ENCODE measurements at places on chromosomes 6 and 20.
A peak's percentile ranks its signal among the peaks of the same experiment; 100 is the strongest.

DNA sequence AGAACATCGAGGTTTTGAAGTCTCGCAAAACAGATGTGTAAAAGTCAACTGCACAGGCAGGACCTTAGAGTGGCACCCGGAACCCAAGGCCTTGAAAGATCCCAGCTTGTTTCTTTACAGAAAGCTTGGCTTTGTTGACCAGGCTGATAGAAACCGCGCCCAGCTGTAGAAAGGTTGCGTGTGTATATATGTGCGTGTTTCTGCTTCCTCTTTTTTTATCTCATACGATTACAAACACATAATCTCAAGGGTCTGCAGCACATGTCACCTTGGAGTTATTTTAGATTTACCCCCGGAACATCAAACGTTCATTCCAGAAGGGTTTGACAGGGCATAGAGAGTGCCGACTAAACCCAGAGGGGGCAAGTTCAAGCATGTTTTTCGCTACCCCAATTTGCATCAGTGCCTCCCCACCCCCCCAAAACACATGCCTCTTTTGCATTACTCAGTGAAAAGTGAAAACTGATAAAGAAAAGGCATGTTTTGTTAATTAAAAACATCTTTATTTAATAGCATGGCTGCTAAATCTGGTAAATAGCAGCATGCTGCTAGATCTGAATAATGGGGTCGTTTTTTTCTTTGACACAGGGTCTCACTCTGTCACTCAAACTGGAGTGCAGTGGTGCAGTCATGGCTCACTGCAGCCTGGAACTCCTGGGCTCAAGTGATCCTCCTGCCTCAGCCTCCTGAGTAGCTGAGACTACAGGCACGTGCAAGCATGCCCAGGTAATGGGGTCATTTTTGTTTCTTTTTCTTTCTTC is 33.2 kb upstream of the NCOA3 start:
- DNase-seq, result no peak

GRCh38 chr20:40678286-40678875 is 10.7 kb downstream of the MAFB start:
- no peak for DNase-seq

DNA sequence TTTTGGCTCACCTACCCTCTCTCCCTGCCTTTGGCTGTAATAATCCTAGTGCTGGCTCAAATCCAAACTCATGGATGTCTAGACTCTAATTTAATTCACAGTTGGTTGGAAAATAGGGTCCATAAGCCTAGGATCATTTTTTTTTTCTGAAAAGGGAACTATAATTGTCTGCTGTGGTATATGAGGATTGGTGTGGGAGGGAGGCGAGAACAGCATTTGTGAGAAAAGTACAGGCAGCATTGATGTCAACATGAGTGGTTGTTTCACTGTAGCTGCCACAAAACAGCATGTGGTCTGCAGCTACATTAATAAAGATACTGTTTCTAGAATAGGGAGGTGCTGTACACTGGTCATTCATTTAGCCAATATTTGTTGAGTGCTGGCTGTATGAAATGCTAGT is 18.6 kb upstream of the POLR1H start:
- no peak for DNase-seq

- no peak for DNase-seq
Measured at GRCh38 chr6:38088829-38089228, 269.3 kb downstream of the ZFAND3 start.

GRCh38 chr6:74834967-74835366 is 370.9 kb downstream of the COL12A1 start:
- DNase-seq, result no peak

DNA sequence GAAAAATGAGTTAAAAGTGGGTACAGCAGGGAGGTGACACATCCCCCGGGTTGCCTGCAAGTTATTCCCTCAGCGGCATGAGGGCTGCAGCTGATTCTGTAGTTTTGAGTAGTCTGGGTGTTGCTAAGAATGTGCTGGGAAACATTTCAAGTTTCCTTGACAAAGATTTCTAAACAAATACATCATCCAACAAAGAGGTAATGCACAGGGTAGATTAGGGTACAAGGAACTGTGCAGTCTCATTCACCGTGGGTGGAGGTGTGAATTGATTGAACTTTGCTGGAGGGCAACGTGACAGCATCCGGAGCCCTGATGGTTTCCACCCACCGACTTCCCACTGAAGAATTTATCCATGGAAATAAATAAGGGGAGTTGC is 21.8 kb downstream of the CASS4 start:
- DNase-seq, result no peak

DNA sequence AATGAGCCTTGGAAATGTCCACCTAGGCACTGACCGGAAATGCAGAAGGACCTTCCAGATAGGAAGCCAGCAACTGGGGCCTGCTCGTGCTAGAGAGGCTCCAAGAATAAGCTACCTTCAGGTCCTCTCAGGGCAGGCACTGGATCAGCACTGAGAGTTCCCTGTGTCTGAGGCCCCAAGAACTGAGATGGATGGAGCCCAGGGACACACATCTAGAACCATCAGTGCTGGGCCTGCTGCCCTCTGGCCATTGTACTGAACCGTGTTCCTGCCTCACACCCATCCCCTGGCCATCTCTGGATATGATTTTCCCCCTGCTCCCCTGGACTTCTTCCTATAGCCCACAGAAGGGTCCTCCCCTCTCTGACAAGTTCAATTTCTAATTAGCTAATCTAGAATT is 10.3 kb downstream of the BPIFA1 start:
- no peak for DNase-seq

DNA sequence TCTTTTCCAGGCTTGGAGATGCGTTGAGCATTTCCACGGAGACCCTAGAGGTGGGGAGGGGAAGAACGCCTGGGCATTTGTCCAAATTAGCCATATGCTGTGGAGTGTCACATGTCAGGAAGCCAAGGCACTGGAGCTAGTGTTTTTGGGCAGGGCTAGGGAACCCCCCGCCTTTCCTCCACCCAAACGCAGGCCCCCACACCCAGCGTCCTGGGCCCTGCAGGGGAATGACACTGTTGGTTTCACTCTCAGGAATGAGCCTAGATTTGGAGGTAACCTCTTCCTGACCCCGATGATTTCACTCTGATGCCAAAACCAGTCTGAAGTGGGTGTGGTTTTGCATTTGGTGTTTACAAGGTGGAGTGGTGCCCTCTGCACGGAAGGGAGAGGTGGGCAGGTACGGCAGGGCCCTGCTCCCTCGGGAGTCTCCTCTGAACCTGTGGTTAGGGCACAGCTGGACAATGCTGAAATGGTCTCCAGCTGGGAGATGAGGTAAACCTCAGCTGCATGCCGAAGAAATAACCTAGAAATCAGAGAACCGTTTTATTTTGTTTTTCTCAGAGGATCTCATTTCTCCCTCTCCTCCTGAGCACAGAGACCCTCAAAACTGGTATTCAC is 29.5 kb downstream of the MTHFD1L start:
- DNase-seq, result peak; percentile 2

GRCh38 chr6:4560221-4561077 is 215.8 kb upstream of the CDYL start:
- no peak for DNase-seq

DNA sequence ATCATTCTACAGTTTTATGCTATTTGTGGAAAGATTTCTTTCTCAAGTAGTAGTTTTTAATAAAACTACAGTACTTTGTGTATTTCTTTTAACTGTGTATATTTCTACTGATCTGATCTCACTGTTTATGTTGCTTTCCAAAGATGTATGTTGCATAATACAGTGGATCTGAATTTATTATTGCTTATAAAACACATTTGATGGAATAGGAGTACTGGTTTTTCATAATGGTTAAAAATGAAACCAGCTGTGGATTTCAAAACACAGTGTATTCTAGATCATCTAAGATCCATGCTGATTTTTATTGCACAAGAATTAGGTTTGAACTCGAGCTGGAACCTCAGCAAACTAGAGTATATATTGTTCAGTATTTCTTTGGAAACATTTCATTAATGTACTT is 8.0 kb downstream of the NKX2-4 start:
- DNase-seq, result no peak

DNA sequence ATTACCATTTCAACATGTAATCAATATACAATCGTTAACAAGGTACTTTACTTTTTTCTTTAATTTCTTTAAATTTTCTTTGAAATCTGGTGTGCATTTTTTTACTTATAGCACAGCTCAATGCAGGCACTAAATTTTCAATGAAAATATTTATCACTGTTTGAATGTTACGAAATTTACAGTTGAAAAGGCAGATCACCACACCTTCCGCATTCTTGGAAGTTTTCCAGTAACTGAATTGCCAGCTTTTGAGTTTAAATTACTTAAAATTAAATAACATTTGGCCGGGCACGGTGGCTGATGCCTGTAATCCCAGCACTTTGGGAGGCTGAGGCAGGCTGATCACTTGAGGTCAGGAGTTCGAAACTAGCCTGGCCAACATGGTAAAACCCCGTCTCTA is 309.9 kb downstream of the BMP7 start:
- DNase-seq, result no peak

- DNase-seq, result no peak
Measured at GRCh38 chr6:132892929-132893771, 78.8 kb downstream of the RPS12 start.

DNA sequence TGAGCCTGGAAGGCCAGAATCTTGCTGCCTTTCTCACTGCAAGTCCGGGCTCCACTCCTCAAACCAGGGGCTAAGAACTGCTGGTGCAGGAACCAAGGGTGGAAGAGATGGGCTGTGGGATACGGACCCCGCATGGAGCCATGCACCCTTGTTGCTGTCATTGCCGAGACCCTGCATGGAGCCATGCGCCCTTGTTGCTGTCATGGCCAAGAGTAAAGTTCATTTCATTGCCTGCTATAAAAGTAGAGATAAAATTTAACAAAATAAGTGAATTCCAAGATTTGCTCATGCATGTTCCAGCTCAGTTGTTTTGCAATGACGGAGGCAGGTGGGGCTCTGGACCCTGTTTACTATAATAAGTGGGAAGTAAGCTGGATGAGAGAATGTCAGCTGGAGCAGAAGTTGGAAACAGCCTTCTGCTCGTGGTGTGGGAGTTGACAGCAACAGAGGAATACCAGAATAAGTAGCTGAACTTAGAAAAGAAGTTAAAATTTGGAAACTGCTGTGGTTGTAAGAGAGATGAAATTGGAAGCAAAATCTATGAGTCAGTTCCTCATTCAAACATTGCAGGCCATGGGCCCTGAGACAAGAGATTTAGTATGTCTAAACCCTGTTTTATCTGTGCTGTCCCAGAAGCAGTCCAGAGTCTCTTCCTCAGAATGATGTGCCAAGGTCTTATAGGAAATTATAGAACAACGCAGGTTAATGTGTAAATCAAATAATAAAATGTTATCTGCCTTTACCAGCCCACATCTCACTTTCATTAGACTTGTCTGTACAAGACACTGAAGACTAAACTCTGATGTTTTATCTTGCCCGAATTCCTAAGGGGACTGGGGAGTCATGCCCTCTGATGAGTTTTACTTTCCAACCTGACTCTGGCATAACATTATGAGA is 15.8 kb upstream of the THBS2 start:
- no peak for DNase-seq

- peak; percentile 78 for DNase-seq
Measured at GRCh38 chr6:31776989-31777666, at the start of gene VWA7. Gene VWA7 (minus strand): TSS chr6:31777328. CDS start chr6:31776779, 549 bp downstream.

DNA sequence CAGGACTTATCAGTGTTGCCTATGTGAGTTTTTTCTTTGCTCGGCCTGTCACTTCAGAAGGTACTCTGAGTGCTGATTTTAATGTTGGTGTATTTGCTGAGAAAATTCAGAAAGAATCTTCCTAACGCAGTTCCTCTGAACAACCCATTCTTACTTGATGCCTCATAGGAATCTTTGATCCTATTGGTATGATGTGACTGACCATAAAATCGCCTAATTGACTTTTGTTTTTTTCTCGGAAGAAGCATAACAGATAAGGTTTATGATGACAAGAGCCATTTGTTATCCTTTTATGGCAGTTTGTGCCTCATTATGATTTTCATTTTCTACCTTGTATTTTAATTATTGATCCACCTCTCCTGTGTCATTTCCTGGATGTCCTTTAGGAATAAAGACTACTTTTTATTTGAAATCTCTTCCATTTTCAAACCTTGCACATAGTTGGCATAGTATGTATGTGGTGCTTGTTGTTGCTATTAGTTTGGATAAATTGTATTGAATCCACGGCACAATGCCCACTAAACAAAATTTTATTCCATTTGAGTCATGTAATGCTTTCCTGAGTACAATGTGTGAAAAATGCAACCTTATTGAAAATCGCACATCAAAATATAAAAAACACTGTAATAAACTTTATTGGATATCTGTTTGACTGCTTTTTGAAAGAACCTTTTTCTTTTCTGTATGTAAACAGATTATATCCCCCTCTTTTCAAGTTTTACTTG is 37.3 kb downstream of the LRRC1 start:
- no peak for DNase-seq

DNA sequence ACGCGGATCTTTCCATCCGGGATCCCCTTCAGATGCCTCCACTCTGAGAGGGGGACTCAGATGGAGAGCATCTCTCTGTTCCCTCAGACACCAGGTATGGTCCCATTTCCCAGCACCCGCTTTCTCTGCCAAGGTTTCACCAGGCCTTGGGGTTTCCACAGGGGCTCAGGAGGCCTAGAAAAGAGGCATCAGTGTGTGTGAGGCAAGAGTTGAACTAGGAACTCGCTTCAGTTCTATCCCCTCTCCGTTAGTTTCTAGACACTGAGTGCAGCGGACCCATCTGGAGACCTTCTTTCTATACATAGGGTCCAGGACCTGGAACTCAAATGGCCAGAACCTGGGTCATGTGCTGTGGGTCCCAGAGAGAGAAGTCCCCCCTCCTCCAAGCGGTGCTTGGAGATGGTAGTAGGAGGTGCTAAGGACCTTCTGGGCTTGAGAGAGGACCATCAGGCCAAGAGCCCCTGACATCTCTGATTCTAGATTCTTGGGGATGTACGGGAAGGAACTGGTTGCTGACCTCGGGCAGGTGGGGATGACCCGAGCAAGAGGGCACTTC is 2.1 kb downstream of the SLC12A5 start:
- no peak for DNase-seq

GRCh38 chr6:100472674-100473073 is 8.0 kb upstream of the SIM1 start:
- no peak for DNase-seq

GRCh38 chr6:68738039-68738438 is 103.0 kb downstream of the ADGRB3 start:
- DNase-seq, result no peak

GRCh38 chr6:109902870-109903269 is 75.2 kb upstream of the GPR6 start:
- no peak for DNase-seq

- DNase-seq, result no peak
Measured at GRCh38 chr20:15144916-15145315, 807.5 kb upstream of the FLRT3 start.

- DNase-seq, result no peak
Measured at GRCh38 chr6:113104951-113105350, 752.2 kb upstream of the MARCKS start.

Measured in stimulated activated CD4-positive, alpha-beta T cell treated with anti-CD3 and anti-CD28 coated beads, Interleukin-12 subunit alpha, Interleukin-12 subunit beta, amount 100 ng/mL, for 4 hours (primary cell).